Ascending aorta (tissue), 2 donors: ENCODE measurements at places on chromosomes 3 and 15.
A peak's percentile ranks its signal among the peaks of the same experiment; 100 is the strongest.

DNA sequence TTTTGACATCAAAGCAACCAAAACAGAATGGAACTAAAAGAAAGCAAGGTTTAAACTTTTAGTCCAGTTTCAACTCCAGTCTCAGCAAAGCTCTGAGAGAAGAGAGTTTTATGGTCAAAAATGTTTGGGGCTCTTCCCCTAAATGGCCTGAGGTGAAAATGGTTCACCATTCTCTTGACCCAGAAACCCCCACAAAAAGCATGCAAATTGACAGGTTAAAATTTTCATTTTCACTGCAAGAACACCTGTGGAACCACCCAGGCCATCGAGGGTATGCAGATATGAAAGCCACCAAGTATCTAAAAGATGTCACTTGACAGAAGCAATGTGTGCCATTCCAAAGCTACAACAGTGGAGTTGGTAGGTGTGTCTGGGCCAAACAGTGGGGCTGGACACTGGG is 195.0 kb downstream of the MAGI1 start:
- DNase-seq = no peak

DNA sequence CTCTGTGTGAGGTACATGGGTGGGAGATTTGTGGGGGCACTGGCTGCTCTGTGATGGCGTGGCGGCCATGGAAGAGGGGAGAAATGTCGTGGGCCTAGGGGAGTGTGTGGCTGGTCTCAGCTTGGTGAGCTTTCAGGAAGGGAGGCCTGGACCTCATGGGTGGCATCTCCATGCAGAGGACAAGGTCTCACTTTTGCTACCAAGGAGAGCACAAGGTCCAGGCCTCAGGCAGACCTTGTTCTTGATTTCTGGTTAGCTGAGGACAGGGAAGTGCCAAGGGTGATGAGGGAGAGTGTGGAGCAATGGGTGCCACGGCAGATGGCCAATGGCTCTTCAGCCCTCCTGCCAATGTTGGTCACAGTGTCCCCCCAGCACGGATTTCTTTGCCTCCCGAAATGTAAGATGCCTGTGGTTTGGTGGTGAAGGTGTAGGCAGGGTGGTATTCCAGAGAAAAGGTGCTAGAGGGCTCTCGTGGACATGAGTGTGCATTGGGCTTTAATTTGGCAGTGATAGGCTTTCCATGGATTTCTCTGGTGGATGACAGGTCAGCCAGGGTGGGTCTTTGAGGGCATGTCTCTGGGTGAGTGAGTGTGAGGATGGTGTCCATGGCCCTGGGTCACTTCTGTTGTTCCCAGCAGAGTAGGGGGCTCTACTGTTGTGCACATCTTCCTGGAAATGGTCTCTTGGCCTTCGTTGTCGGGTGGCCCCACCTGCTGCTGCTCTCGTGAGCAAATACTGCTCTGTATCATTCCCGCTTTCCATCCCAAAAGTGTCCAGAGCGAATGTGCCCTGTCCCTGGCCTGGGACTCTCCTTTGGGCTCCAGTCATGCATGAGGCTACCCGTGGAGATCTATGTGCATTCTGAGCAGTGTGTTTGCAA is 108.0 kb downstream of the SNRPN start:
- DNase-seq = peak; percentile 55

- no peak for DNase-seq
Observed at GRCh38 chr3:146157325-146158060, 3.5 kb downstream of the PLOD2 start.

GRCh38 chr15:63572749-63573464 is 24.3 kb upstream of the FBXL22 start:
- no peak for DNase-seq

DNA sequence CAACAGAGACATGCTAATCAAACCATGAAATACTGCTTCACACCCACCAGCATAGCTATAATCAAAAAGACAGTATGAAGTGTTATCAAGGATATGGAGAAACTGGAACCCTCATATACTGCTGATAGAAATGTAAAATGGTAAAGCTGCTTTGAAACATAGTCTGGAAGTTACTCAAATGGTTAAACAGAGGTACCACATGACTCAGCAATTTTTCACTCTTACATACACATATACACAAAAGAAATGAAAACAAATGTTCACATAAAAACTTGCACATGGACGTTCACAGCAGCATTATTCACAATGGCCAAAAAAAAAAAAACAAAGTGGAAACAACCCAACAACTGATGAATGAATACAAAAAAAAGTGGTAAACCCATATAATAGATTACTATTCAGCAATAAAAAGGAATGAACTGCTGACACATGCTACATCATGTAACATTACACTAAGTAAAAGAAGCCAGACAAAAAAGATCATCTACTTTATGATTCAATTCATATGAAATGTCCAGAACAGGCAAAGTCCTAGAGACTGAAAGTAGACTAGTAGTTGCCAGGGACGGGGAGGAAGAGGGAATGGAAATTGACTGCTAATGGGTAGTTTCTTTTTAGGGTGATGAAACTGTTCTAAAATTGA is 23.2 kb downstream of the ZNF148 start:
- no peak for DNase-seq

- no peak for DNase-seq
Observed at GRCh38 chr15:57457726-57458125, 81.4 kb downstream of the CGNL1 start.

DNA sequence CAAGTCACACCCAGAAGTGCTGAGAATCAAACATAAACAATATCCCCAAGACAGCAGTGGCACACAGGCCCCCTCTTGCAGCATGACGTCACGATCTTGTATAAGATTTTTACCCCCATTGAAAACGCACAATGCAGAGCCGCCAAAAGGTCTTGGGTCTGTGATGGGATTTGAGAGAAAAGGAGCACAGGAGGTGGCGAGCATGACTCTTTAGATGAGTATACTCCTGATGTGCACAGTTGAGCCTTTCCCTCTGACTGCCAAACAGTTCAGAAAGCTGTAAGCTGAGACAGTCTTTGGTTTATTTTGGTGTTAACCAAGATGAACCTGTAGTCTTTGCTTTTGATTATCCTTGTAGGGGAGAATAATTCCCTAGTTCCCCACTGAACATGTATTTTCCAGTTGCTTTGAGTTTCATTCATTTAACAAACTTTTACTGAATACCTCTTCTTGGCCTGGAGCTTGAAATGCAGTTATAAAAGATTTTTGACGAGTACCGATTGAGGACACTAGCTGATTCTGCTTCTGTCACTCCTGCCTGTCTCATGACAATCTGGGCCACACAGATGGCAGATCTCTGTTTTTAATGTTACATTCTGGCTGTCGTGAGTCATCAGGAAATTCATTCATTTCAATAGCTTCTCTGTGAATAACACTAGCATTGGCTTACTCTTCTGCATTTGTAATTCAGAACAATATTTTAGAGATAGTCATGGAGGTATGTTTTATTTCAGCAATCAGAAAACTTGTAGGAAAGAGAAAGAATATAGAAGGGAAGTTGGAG is 28.9 kb downstream of the CFAP91 start:
- no peak for DNase-seq

- no peak for DNase-seq
Observed at GRCh38 chr3:3151513-3151912, 24.8 kb downstream of the TRNT1 start.
